ENCODE measurements at places on chromosomes 1 and 21.

DNA sequence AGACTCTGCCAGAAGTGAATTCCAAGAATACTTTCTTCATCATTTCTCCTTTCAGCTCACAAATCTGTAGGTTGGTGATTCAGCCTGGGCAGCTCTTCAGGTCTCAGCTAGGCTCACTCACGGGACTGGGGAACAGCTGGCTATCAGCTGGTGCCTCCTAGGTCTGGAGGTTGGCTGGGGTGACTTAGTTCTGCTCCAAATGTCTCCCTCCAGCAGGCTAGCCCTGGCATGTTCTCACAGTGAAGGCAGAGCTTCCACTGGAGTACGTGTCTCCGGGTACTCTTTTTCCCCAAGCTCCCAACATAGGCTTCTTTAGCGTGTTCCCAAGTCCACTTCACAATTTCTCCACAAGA, 12.5 kb upstream of the VAMP4 start:
- no peak for DNase-seq

GRCh38 chr1:66732407-66733166, 19.7 kb upstream of the DYNLT5 start:
- no peak for DNase-seq

DNA sequence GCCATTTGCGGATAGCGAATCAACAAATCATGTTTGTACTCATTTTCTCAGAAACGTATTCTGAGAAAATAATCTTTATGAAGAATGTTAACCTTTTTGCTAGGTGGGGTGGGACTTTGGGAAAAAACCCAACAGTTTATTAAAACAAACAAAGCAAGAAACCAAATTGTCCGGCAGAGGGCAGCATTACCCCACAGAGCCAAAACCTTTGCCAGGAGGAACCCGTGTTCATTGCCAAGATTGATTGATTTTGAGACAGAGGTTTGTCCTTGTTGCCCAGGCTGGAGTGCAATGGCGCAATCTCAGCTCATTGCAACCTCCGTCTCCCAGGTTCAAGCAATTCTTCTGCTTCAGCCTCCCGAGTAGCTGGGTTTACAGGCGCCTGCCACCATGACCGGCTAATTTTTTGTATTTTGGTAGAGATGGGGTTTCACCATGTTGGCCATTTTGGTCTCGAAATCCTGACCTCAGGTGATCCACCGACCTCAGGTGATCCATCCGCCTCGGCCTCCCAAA, 70.8 kb upstream of the RHOU start:
- DNase-seq: peak; percentile 58

DNA sequence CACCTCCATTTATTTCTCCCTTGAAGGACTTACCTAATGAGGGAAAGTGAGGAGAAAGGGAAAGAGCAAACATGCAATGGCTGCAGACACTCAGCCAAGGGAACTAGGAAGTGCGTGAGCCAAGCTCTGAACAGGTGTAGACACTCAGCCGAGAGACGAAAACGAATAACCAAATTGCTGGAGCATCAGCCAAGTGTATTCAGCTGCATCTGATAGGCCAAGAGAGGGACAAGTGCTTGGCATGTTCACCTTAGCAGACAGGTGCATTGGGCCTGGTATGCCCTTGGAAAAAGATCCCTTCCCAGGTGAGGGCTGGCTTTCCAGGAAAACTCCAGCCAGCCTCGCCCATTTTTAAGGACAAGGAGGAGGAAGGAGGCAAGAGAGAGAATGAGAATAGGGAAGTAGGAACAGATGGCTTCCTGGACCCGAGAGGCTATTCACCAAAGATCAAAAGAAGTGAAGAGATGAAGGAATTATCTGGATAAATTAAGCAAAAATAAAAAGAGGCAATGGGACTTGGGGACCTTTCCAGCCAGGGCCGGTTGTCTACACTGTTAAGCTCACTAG, 184.7 kb downstream of the TOMM20 start:
- DNase-seq: no peak

DNA sequence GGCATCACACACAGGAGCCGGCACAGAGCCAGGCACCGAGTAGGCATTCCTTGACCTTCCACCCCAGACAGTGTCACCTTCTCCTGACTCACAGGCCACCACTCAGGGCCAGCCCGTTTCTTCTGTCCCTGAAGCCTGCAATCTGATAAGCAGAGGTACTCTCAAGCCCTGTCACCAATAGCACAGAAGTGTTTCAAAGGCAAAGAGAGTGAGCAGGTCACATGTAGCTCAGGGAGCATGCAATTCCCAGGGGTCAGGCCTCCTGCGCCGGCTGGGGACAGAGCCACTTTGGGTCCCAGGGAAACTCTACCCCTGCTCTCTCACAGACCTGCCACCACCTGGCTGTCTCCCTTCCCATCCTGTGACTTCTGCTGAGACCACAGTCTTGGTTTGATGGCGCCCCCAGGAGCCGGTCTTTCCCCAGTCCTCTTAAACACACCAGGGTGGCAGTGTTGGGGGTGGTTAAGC, 13.2 kb downstream of the CAPN9 start:
- no peak for DNase-seq

DNA sequence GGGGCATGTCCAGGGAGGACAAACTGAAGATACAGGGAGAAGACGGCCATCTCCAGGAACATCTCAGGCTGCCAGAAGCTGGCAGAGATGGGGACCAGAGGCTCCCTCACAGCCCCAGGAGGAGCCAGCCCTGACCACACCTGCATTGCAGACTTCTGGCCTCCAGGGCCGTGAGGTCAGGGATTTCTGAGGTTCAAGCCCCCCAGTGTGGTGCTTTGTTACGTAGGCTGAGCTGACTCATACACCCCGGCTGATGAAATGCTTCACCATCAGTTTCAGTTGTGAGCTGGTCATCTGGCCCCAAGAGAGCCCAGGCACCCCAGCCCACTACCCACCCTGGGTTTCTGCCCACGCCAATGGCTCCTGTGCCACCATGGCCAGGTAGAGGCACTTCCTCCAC, 106.4 kb downstream of the SIK1 start:
- DNase-seq: no peak

GRCh38 chr1:111938123-111938522, 51.3 kb downstream of the KCND3 start:
- DNase-seq: no peak

DNA sequence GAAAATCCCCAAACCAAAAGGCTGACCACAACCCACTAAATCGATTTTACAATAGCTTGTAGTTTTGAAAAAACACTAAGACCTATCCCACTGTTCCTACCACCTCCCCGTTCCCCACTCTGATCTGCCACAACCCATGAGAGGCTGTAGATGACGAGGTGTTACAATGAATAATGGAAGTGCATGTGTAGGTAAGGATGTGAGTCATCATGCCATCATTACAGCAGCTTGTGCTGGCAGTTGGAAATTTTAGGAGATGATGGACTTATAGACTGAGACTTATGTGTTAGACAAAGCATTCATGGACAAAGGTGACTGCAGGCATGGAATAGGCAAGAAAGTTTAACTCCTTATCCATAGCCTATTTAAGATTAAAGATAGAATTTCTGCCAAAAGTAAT, 184.7 kb upstream of the CACYBP start:
- no peak for DNase-seq

GRCh38 chr1:115712911-115713609, 55.5 kb downstream of the CASQ2 start:
- DNase-seq: no peak

GRCh38 chr1:94597701-94598100, 56.1 kb upstream of the F3 start:
- DNase-seq: no peak

- no peak for DNase-seq
Observed at GRCh38 chr1:162822391-162823200, 32.1 kb downstream of the HSD17B7 start.

DNA sequence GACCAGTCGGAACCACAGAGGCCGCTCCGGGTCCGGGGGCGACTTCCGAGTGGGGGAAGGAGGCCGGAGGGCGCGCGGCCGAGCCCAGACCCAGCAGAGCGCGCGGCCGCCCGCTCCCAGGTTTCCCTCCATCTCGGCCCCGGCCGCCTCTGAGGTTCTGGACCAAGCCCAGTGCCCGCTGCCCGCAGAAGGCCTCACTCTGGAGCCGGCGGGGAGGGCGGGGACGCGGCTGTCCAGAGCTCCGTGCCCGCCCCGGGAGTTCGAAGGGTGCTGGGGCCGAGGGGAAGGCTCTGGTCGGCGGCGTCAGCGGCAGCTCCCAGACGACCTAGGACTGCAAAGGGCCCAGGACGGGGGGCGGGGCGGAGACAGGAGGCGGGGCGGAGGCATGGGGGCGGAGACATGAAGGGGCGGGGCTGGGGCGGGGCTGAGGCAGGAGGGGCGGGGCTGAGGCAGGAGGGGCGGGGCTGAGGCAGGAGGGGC, 48.0 kb upstream of the SLC19A1 start:
- DNase-seq: no peak

DNA sequence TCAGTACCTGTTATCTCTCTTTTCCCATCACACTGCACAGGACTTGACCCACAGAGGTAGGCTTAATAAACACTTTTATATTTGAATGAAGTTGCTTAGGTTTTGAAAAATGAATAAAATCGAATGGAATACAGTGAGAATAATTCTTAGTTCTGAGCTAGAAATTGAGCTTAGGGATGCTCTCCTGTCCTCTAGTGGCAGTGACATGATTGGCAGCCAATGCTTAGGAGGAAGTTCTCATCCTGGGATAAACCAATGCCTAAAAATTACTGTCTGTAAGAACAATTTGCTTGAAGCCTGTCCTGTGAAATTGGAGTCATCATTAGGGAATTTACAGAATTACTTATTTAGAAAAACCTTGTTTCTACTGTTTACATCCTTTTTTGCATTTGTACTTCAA, 21.3 kb upstream of the CYP4X1 start:
- DNase-seq: no peak

GRCh38 chr1:18748435-18748834, 111.0 kb downstream of the TAS1R2 start:
- DNase-seq: no peak
